NCI-H1436 treated with DMSO at 0.1 percent for 48 hours (cell line): ENCODE measurements at places on chromosomes 12 and 14.

- DNase-seq = no peak
Observed at GRCh38 chr14:106883218-106883692, 1356.9 kb downstream of the TMEM121 start.

GRCh38 chr14:63956326-63956725, 103.5 kb downstream of the SYNE2 start:
- DNase-seq = no peak

GRCh38 chr12:39329018-39329417, 113.9 kb downstream of the KIF21A start:
- no peak for DNase-seq

DNA sequence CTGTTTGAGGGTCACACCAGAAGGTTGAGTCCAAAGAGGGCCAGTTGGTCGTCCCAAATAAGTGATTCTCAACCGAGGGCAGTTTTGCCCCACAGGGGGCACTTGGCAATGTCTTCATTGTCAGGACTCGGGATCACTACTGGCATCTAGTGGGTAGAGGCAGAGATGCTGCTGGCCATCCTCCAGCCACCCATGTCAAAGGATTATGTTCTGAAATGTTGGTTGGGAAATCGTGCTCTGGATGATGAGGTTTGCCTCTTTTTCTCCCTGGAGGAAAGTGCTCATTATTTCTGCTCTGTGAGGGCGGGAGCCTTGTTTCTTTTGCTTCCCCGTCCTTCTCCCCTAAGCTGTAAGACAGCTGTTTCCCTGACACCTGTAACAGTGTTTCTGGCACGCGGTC, 3.6 kb downstream of the ZNF839 start:
- no peak for DNase-seq

- DNase-seq = no peak
Observed at GRCh38 chr14:76848879-76849278, 22.7 kb downstream of the LRRC74A start.

- peak; percentile 22 for DNase-seq
Observed at GRCh38 chr14:99518441-99519346, 37.5 kb downstream of the CCNK start.

GRCh38 chr12:76226397-76226796, 121.8 kb downstream of the BBS10 start:
- DNase-seq = no peak

GRCh38 chr12:54398995-54399793, 14.7 kb upstream of the ZNF385A start:
- no peak for DNase-seq

DNA sequence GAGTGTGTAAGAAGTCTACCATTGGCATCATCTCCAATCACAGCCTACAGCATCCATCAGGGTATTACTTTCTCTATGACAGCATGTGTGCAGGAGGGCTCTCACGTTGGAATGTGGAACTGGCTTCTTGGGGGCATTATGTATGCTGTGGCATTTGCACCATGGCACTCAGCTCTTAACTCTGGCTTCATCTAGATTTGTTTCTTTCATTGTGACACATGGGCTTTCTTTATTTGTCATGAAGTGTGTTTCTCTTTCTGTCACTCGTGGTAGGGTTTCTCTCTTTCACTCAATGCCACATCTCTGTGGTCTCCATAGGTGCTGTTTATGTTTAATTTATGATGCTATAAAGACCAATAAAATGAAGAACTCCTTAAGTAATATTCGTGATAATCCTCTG, 191.2 kb upstream of the GARIN2 start:
- no peak for DNase-seq

DNA sequence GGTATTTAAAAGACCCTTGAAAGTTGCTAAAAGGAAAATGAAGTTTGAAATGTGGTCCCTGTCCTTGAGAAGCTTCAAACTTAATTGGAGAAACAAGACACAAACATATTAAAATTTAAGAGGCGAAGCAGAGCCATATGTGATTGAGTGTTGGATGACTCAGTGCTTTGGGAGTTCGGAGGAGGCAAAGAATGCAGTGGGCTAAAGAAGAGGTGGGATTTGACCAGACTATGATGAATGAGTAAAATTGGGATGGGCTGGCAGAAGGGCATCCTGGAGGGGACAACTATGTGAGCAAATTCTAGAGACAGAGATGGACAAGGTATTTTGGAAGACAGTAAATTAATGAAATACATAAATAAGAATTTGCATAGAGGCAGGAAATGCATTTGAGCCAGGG, 358.6 kb downstream of the EGLN3 start:
- DNase-seq = no peak

DNA sequence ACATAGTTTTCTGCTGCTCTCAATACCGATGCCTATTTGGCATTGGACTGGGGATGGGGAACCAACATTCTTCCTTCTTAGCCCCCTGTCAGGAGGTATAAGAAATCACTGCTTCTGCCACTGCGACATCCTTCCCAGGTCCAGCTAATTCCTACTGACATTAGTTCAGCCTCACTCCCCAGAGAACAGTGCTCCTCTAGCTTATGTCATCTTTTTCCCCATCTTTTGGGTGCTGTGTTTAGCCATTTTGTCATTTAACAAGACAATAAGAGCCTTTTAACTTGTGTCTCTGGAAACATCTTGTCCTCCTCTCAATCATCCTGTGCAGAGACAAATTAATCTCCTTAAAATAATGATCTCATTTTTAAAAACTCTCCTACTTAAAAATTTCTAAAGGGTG, 167.0 kb upstream of the PLXNC1 start:
- DNase-seq = no peak

DNA sequence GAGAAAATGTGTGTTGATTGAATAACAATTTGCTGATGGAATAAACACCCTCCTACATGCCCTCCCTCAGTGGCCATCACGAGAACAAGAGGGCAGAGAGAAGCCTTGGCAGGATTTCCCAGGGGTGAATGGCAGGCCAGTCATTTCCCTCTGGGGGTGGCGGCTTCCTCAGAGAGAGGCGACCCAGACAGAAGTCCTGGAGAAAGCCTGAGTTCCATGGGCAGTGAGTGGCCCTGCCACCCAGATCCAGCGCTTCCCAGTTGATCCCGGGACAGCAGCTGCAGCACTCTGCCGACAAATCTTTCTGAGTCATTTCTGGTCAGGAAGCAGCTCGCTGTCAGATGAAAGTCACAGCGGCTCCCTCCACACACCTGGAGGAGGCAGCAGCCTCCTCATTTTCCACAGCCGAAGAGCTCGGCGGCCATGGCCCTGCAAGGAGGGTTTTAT, 123.0 kb downstream of the SCARB1 start:
- no peak for DNase-seq

- no peak for DNase-seq
Observed at GRCh38 chr14:99329711-99330315, 57.8 kb upstream of the BCL11B start.

DNA sequence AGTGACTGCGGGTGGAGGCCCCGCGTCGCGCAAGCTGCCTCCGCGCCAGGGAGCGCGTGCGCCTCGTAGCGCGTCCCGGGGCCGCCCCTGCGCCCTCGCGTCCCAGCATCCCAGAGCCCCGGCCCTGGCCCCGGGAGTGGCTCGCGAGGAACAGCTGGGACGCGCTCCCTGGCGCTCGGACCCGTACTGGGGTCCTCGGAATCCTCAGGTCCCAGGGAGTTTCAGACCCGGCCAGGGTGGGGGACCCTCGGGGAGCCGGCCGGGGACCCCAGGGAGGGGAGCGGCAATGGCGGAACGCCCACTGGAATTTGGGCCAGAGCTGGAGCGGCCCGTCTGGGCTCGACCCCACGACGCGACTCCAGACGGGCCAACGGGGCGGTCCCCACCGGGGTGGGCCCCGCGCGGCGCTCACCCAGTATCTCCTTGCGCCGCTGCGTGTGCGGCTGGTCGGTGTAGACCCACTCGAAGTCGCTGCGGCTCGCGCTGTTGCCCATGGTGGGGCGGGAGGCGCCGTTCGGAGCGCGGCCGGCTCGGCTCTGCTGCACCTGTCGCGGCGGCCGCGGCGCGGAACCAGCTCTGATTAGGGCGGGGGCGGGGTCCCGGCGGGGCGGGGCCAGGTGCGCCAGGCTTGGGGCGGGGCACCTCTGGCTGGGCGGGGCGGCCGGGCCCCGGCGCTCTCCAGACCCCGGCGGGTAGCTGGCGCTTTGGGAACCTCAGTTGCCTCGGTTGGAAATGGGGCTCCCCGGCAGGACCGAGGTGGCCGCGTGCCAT, at the start of gene DEGS2:
TSS of gene DEGS2 (minus strand) at position 552 of the 771 bp plus-strand sequence. CDS start at position 494, 58 bp downstream.
- DNase-seq = no peak

GRCh38 chr12:114668151-114668885, 15.7 kb downstream of the TBX3 start:
- no peak for DNase-seq
